Type B pancreatic cell (in vitro differentiated cells): ENCODE measurements at places on chromosomes 13 and 19. TPM values are rescaled to one million over a fixed set of nuclear protein-coding genes. Genes with fewer than 3 reads are reported as not detected.

The AMER2 gene
- 0.14 and 0.31 TPM in 2 replicates for total RNA-seq

The WDR62 gene
- 3.3 and 12.5 TPM in 2 replicates for total RNA-seq

The ARL11 gene
- total RNA-seq: 0.83 TPM in 1 of 2 replicates, not detected in the other

The CCDC70 gene
- total RNA-seq: not detected in 2 replicates

The ZNF558 gene
- 21.5 and 53.9 TPM in 2 replicates for total RNA-seq

DNA sequence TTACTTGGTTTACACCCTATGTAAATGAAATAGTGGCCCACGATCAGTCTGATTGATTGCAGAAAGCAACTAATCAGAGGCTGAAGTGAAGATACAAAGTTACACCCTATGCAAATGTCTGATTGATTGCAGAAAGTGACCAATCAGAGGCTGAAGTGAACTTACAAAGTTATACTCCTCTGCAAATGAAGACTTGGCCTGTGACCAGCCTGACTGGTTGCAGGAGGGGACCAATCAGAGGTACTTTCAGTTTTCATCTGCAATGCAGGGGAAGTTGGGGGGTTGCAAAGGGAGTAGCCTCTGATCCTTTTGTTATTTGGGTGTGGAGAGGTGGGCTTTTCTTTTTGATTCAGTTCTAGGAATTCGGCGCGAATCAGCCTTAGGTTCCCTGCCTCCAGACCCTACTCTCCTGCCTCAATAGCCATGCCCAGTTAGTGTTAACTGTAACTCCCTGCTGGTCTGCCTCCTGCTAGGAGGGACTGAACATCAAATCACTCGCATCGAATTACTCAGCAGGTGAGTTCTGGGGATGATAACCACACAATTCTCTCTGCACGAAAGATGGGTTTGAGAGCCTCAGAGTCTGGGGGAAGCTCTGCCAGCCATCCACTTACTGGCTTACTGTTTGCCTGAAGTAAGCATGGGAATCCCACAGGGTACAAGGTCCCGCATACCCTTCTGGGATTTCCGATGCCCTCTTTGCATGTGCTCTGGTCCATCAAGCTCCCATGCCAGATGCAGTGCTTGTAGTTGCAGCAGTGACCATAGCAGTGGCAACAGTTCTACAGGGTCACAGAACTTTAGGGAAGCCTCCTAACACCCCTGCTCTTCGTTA is 7.5 kb downstream of the ARL11 start:
- no peak overlapping the region for H3K27ac ChIP-seq
- no peak for DNase-seq
- no peaks in the 10 kb centered on the region for H3K27me3 ChIP-seq
- no peaks in the 10 kb centered on the region for H3K4me1 ChIP-seq
- no peaks in the 10 kb centered on the region for H3K36me3 ChIP-seq

- H3K4me1 ChIP-seq: peaks cover 8% of the 10 kb centered on the region
- no peak for DNase-seq
- no peaks in the 10 kb centered on the region for H3K27me3 ChIP-seq
- no peaks in the 10 kb centered on the region for H3K36me3 ChIP-seq
- peak overlapping the region; percentile 92 for H3K4me3 ChIP-seq
Observed at GRCh38 chr19:3186160-3186688, 494 bp downstream of the NCLN start.

DNA sequence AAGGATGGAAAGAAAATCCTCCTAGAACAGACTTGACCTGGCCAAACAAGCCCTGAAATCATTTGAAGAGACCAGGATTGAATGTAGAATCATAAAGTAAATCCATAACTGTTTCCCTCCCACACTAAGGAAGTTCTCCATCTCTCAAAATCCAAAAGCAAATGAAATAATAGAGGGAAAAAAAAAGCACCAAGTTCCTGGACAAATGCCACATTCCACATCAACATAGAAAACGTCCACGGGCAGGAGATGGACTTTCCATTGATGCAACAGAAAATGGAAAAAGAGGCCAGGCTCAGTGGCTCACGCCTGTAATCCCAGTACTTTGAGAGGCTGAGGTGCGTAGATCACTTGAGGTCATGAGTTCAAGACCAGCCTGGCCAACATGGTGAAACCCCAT is 56.2 kb downstream of the INSR start:
- H3K4me1 ChIP-seq: peaks cover 18% of the 10 kb centered on the region
- H3K4me3 ChIP-seq: no peak overlapping the region
- no peak overlapping the region for H3K27ac ChIP-seq
- H3K27me3 ChIP-seq: no peaks in the 10 kb centered on the region
- no peak for DNase-seq

DNA sequence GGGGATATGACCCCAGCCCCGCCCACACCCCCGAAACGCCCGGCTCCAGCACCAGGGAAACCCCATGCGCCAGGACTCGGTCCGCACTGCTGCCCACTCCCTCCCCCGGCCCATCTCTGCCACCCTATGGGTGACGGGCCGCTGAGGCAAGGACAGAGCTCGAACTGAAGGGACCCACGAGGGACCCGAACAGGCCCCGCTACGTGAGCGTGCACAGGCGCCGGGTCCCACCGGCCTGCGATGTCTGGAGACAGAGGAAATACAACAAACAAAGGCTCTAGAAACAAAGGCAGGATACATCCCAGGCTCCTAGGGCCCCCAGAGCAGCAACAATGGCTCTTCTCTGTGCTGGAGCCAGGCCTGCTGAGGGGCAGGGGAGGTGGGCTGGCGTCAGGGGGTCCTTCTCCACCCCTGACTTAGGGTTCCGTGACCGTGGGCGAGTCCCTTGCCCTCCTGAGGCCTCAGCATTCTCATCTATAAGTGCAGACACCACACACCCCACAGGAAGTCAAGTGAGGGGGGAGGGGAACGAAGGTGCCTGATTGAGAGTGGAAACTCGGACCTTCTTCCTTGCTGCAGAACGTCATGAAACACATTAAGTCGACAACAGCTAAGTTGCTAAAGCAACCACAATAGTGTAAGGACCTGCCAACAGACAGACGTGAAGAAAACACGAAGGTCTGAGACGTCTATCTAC is 3.1 kb downstream of the ABHD17A start:
- peaks cover 4% of the 10 kb centered on the region for H3K36me3 ChIP-seq
- peaks cover 26% of the 10 kb centered on the region for H3K4me1 ChIP-seq
- DNase-seq: no peak
- H3K27ac ChIP-seq: peak overlapping the region; percentile 95
- H3K27me3 ChIP-seq: no peaks in the 10 kb centered on the region
- H3K4me3 ChIP-seq: peak overlapping the region; percentile 98

DNA sequence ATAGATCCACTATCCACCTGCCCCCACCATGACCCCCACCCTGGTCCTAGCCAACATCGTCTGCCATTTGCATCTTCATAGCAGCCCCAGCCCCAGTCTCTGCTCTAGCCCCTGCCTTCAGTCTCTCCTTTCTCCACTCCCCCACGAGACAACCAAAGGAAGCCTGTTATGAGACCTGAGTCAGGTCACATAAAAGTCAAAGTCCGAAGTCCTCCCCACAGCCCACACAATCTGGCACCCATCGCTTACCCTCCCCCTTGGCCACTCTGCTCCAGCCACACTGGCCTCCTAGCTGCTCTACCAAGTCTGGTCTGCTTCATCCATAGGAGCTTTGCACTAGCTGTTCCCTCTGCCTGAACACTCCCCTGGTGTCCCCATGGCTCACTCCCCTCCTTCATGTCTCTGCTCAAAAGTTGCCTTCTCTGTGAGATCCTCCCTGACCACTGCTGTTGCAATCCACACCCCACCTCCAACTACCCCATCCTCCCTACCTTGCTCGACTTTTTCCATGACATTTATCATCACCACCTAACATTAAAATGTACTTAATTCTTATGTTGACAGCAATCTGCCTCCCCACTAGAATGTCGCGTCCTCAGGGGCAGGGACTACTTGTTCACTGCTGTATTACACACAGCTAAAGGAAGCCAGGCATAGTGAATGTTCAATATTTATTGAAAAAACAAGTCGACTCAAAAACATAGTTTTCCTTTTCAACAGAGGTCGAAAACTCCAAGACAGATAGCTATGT is 1.2 kb upstream of the PLEKHG2 start:
- H3K27me3 ChIP-seq: peaks cover 8% of the 10 kb centered on the region
- peaks cover 30% of the 10 kb centered on the region for H3K4me1 ChIP-seq
- peaks cover 13% of the 10 kb centered on the region for H3K36me3 ChIP-seq
- DNase-seq: no peak
- peak overlapping the region; percentile 99 for H3K27ac ChIP-seq
- H3K4me3 ChIP-seq: peak overlapping the region; percentile 87

DNA sequence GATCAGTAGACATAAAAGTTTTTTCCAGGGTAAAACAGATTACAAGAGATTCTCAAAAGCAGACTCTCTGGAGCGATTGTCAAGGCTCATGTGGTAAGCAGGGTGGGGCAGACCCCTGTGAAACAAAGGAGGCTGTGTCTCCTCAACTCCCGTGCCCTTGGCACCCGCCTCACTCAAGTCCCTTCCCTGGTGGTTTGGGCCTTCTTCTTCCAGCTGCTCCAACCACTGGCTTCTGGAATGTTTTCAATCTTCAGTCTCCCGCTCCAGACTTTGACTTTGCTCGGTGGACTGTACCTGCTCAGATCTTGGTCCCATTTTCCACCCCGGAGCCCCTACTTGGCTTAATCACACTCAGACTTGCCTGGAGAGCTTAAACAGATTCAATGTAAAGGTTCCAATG is 74.8 kb upstream of the STK24 start:
- peak overlapping the region; percentile 55 for H3K27ac ChIP-seq
- H3K36me3 ChIP-seq: no peaks in the 10 kb centered on the region
- H3K4me3 ChIP-seq: no peak overlapping the region
- no peak for DNase-seq
